ENCODE measurements at places on chromosomes 4 and X.

DNA sequence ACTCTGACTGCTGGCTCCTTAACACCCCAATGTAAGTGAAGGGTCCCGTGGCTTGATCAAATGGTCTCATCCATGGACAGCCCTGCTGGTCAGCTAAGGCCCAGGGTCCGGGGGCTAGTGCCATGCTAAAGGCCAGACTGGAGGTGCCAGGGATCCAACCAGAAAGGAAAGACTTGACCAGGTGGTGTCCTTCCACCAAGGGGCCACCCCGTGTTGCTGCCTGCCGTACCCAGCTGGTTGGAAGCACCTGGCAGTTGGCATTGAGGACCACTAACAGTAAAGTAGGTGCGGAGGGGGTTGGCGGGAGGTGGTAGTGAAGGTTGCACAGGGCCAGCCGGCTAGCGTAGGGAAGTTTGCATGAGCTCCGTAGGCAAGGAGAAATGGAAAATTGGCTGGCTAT is 1.7 kb upstream of the IL1RAPL2 start:
- DNase-seq: no peak

DNA sequence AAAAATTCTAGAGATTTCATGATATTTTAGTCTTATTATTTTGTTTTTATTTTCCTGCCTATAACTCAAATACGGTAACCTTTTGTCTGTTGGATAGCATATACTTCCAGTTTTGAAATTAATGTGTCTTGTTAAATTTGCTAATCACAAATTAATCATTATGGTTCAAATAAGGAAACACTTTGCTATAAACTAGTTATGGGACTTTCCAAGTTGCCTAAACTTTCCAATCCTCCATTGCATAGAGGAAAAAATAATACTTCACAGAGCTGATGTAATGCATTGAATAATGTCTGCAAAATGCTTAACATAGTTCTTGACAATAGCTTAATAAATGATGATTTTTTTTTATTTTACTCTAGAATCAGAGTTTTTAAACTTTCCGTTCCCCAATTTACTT is 4.7 kb downstream of the GUCY1B1 start:
- no peak for DNase-seq

DNA sequence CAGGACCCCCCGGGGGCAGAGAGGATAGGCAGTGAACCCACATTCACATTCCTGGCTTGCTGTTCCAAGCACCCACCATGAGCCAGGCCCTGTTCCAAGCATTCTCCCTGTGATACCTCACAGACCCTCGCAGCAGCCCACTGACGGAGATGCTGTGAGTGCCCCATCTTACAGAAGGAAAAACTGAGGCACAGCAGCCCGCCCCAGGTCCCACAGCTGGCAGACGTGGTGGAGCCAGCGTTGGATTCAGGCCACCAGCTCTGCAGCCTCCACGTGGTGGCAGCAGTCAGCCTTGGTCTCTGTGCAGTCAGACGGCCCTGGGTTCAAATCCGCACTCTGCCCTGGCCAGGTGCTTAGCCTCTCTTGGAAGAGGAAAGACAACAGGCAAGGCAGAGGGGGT is 16.8 kb downstream of the MAN2B2 start:
- DNase-seq: no peak

DNA sequence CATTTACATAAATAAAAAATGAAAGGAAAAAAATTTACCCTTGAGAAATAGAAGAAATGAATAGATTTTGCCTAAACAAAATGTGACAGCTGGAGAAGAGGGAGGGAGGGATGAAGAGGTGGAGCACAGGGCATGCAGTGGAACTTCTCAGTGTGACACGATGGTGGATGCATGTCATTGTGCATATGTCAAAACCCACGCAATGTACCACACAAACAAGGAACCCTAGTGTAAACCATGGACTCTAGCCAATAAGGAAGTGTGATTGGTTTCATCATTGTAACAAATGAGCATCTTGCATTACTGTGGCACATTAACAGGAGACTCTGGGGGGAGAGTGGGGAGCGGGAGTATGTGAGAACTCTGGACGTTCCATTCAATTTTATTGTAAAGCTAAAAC is 58.6 kb downstream of the GATB start:
- DNase-seq: no peak

- peak; percentile 8 for DNase-seq
Observed at GRCh38 chr4:22670956-22671355, 21.8 kb upstream of the GBA3 start.
